ENCODE measurements at places on chromosomes 5 and 9.

DNA sequence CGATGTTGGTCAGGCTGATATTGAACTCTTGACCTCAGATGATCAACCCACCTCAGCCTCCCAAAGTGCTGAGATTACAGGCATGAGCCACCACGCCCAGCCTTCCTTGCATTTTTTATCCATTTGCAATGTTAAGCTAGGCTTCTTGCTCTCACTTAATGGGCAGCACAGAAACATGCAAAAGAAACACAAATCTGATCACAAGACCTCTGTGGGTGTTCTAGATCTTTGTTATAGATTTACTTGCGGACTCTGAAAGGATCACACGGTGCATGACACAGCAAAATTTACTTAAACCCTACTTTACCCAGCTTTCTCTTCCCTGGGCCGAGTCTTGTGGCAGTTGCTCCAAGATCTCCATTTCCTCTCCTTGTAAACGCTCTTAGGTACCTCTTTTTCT is 71.3 kb downstream of the PSAT1 start:
- DNase-seq, result no peak

DNA sequence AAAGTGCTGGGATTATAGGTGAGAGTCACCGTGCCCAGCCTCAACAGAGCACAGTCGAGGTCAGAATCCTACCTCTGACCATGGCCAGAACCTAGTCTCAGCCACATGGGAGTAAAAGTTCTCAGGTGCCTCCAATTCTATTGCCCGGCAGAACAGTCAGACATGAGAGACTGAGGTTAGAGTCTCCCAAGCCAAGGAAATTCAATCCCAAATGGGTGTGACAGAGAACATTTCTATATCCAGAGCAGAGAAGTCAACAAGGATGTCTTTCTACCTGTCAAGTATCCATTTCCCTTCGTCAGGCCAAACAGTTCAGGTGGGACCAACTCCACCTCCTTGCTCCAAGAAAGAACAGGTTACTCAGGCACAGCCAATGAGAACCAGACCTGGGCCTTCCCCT is 10.5 kb downstream of the ANXA6 start:
- no peak for DNase-seq

DNA sequence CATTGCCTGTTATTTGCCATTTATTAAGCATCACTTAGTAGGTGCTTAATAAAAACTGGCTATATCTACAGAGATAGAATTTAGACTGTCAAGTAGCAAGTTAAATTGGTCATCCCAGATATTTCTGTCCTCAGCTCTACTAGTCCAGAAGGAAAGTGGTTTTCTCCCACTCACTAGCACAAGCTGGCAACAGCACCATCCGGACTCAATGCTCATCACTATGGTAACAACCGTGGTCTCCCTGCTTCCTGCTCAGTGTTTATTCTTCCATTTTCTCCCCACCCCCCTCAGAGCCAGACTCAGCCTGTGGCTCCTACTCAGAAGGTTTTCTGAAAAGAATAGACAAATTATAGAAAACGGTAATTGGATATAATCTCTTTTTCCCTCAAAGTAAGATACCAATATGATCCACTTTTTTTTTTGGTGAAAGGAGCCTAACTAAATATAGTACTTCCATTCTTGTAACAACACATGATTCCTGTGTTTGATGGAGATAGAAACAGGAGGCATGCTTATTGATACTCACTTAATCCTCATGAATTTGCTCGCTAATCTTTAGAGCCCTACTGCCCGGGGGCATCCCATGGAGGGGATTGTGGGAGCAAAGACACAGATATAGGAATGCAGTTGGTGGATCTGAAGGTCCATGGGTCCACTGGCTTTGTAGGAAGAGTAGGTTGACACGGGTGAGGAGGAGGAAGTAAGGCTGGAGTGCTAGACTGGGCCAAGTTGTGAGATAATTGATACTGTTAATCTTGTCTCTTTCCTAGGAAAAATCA is 191.4 kb downstream of the MAN2A1 start:
- DNase-seq, result no peak

DNA sequence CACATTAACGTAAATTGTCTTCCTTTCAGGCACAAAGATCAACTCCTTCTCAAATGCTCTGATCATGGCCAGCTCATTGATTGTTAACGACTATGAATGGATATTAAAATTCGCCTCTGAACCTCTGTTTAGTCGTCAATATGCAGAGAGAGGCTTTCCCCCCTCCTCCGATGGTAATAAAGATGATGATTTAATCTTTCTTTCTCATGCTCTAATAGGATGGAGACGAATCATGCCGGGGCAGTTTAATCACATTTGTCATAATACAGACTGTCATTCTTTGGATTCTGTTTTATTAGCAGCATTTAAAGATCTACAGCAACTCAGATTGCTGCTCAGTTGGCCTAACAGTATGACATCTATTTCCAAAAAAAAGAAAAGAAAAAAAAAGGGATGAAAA is 132.9 kb downstream of the SREK1 start:
- no peak for DNase-seq

- DNase-seq, result no peak
Observed at GRCh38 chr9:126093771-126094170, 232.9 kb upstream of the MVB12B start.

- peak; percentile 57 for DNase-seq
Observed at GRCh38 chr9:109238655-109239054, 71.6 kb upstream of the FRRS1L start.

GRCh38 chr5:21391506-21391905 is 1403.5 kb upstream of the CDH18 start:
- DNase-seq, result peak; percentile 2

DNA sequence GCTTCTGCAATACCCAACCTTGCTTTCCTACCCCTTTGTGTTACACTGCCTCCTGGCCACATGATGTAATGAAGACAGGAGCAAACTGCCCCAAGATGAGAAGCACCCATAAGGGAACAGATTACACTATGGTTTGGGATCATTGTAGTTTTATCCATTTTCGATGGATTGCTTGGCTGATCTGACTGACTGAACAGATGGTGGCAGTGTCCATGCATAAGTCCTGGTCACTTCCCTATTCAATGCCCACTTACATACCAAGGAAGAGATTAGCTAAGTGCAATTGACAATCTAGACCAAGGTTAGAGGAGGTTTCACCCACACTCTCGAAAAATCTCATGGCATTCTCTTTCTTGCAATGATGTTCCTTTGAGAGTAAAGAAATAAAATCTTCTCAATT is 319.9 kb downstream of the RAB3C start:
- no peak for DNase-seq

- peak; percentile 35 for DNase-seq
Observed at GRCh38 chr9:108093773-108094675, 604.5 kb upstream of the KLF4 start.
